NCI-H1417 treated with DMSO at 0.1 percent for 48 hours (cell line): ENCODE measurements at places on chromosomes 1 and 21.

- DNase-seq, result no peak
Measured at GRCh38 chr1:171852272-171852671, 11.0 kb downstream of the DNM3 start.

GRCh38 chr1:160520999-160521398, 2.1 kb downstream of the SLAMF6 start:
- DNase-seq, result no peak

DNA sequence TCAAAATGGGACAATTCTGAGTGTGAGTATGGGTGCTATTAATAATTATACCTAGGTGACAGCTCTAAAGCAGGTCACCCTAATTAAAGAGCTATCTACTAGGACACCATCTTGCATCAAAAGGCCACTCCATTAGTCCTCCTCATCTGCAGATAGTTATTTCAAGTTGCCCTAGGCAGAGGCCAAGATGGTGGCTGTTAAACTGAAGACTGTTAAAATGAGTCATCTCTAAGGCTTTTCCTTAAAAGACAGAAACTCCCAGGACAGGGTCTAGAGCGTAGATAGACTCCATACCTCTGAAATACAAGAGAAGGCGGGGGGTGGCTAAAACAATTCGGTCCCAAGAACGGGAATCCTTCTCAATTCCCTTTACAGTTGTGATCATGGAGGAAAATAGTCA, 4.5 kb upstream of the ZNF697 start:
- DNase-seq, result no peak

- no peak for DNase-seq
Measured at GRCh38 chr1:32861904-32862695, 8.6 kb downstream of the FNDC5 start.

- no peak for DNase-seq
Measured at GRCh38 chr1:107648071-107648470, 316.9 kb downstream of the VAV3 start.

DNA sequence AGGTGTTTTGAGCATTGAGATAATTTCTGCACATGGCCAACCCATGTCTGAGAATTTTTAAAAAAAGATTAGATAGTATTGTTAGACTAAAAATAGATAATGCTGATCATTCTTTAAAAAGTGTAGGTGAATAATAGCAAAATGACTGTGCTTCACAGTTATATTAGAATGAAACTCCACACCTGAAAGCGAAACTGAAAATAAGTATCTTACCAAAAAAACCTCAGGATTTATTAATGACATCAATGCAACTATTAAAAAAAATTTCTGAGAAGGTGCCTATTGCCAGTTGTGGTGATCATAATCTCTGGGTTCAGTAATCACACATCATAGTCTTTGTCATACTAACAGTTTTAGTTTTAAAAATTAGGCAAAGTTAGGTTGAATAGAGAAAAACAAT, 36.5 kb downstream of the PLA2G4A start:
- no peak for DNase-seq

- no peak for DNase-seq
Measured at GRCh38 chr1:41286486-41286885, 44.4 kb upstream of the SCMH1 start.

GRCh38 chr1:228217551-228218344, 9.9 kb downstream of the OBSCN start:
- no peak for DNase-seq

GRCh38 chr1:195909061-195909460, 699.2 kb downstream of the KCNT2 start:
- no peak for DNase-seq

GRCh38 chr1:228958741-228959140, 223.5 kb downstream of the RHOU start:
- no peak for DNase-seq

DNA sequence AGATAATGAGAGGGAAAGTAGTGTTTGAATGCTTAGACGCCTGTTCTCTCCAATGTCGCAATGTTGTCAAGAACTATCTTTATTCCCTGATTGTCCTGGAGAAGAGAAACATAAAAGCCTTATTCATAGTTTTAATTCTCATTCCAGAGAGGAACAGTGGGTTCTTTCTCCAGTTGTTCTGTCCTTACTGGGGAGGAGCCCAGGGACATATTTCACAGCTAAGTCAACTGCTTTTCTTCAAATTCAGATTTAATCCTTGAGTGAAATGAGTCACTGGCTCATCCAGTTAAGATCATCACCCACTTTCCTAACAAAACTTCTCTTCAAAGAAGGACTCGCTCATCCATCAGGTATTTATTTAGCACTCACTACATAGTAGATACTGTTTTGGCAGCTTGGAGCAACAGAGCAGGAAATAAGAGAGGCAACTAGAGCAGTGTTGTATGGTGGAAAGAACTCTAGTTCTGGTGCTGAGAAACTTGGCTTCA, 365.7 kb upstream of the USP24 start:
- no peak for DNase-seq

DNA sequence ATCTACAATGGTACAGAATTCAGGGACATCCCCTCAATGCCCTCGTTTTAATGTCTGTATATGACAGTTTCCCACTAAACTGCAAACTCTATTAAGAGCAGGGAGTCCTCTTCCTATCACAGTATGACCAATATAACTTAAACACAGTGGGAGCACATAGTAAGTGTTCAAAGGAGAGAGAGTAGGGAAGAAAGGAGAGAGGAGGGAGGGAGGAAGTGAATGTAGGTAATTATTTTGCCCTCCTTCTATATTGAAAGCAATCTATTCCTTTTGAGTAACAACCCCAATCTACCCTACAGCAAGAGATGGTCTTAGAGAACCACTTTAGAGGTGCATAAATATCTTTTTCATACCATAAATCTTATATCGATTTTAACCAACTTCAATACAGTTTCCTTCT, 121.4 kb downstream of the MRPL39 start:
- no peak for DNase-seq

DNA sequence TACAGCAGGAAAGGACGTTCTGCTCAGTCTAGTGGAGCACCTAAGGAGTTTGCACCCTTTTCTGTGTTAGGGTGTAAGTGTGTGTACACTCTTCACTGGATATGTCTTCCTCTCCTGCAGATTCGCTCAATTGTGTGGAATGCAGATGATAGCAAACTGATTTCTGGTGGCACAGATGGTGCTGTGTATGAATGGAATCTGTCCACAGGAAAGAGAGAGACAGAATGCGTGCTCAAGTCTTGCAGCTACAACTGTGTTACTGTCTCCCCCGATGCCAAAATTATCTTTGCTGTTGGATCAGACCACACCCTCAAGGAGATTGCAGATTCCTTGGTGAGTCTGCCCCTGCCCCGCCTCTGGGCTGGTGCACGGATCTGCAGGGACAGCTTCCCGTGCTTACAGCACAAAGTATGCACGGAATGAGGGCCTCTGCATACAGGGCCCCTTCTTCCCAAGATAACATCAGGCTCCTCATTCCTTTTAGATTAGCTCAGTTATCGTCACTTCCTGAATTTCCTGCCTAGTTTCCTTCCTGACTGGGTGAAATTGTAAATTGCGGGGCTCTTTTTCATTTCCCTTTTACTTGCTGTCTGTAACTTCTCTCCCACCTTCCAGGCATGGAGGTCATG, 34.6 kb downstream of the CFAP57 start:
- DNase-seq, result no peak

GRCh38 chr1:243312952-243313634, 57.3 kb downstream of the SDCCAG8 start:
- DNase-seq, result no peak

- DNase-seq, result peak; percentile 28
Measured at GRCh38 chr1:119549719-119550132, 42.7 kb downstream of the HSD3B1 start.

GRCh38 chr1:105368446-105368845, 1618.7 kb downstream of the AMY1C start:
- DNase-seq, result no peak

- no peak for DNase-seq
Measured at GRCh38 chr1:85550784-85551516, 29.6 kb upstream of the CCN1 start.

DNA sequence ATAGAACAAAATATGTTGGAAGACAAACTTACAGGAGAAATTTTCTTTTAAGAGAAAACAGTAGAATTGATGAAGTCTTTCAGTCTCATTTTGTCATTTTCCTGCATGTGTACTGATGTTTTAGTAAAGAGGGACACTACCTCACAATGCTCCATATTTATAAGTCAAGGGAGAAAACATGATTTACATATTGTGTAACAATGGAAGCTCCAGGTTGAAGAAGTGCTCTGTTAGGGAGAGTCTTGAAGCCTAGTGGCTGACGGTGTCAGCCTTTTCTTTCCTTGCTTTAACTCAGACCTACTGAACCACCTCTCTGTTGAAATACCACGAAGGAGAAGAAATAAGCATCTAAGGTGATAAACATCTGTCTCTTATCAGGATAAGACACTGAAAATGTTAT, 75.0 kb downstream of the C4BPA start:
- DNase-seq, result no peak

GRCh38 chr1:200776949-200777348, 38.3 kb downstream of the CAMSAP2 start:
- no peak for DNase-seq

DNA sequence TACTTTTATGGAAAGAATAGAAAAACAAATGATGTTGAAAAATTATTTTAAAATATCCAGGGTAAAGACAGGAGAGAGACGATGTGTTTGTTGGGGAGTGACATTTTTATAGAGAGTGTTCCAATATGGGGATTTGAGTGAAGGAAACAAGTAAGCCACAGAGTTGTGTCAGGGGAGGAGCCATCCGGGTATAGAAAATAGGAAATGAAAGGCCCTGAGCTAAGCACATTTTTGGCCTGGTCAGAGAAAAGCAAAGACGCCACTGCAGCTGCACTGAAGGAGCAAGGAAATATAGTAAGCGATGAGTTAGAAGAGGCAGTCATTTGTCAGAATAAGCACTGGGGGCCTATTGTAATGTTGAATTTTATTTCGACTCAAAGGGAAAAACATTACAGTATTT, 107.3 kb upstream of the ADGRL4 start:
- DNase-seq, result no peak

GRCh38 chr1:100575406-100575805, 37.5 kb downstream of the GPR88 start:
- no peak for DNase-seq

DNA sequence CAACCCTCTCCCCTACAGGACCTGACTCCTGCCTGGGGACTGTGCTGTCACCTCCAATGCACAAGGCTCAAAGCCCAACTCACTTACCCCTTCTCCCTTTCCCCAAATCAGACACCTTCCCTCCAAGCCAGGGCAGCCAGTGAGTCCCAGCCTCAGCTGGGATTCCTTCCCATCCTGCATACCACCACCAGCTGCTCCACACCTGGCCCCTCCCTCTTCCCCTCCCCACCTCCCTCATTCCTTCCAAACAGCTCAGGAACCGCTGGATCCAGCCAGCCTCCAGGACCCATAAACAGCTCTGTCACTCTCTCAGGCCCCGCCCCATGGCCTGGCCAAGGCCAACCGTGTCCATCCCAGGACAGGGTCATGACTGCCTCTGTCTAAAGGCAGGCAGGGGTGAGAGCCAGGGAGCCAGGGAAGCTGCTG, 41.4 kb downstream of the ACOT7 start:
- no peak for DNase-seq

- no peak for DNase-seq
Measured at GRCh38 chr1:156014829-156015228, 5.9 kb downstream of the SSR2 start.

GRCh38 chr1:219954736-219955421, 26.5 kb upstream of the SLC30A10 start:
- no peak for DNase-seq

- DNase-seq, result no peak
Measured at GRCh38 chr1:61310538-61310937, 228.2 kb downstream of the NFIA start.

DNA sequence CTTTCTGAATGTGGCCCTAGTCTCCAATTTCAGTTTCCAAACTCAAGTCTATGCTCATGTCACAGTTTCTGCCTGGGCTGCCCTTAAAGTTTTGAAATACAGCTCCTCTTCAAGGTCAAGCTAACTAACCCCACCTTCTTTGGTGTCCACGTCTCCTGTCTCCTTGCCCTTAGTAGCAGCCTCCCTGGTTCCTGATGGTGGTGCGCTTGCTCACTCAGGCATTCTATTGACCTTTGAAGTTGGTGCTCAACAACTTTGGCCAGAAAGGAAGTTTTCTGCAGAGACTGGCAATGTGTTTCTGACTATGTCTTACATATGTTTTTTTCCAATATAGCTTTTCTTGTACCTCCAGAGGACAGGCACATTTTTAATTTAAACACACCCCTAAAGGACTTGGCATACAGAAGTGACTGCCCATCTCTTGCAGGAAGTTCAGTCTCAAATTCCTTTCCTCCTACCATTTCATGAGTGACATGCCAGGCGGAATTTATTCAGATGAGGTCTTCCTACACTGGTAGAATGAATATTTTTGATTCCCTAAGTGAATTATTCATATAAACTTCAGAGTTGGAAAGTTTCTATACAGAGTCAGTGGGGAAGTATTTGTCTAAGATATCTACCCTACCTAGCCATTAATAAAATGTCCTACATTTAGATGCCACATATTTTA, 364.3 kb upstream of the USP24 start:
- DNase-seq, result no peak

- DNase-seq, result no peak
Measured at GRCh38 chr1:180269645-180270529, 39.8 kb downstream of the LHX4 start.

DNA sequence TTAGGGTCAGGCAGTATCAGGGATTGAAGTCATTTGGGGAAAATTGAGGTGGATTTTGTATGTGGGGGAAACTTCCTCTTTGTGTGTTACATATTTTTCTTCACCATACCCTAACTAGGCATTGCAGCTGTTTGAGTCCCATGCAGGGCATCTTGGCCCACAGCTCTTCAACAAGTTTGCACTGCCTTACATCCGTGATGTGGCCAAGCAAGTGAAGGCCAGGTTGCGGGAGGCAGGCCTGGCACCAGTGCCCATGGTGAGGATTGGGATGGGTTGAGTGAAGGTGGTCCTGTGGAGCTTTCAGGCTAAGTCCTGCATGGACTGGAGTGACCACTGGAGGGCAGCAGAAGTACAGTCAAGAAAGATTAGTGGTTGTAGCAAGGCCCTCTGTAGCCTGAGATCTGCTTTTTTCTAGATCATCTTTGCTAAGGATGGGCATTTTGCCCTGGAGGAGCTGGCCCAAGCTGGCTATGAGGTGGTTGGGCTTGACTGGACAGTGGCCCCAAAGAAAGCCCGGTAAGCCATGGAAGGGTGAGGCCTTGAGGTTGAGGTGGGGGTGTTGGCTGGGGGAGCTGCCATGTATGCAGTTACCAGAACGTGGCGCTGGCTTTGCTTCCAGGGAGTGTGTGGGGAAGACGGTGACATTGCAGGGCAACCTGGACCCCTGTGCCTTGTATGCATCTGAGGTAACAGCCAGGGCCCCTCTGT, 2.4 kb downstream of the UROD start:
- no peak for DNase-seq
